ENCODE measurements at places on chromosomes 1 and 21. TPM values are rescaled to one million over a fixed set of nuclear protein-coding genes. Genes with fewer than 3 reads are reported as not detected.

DNA sequence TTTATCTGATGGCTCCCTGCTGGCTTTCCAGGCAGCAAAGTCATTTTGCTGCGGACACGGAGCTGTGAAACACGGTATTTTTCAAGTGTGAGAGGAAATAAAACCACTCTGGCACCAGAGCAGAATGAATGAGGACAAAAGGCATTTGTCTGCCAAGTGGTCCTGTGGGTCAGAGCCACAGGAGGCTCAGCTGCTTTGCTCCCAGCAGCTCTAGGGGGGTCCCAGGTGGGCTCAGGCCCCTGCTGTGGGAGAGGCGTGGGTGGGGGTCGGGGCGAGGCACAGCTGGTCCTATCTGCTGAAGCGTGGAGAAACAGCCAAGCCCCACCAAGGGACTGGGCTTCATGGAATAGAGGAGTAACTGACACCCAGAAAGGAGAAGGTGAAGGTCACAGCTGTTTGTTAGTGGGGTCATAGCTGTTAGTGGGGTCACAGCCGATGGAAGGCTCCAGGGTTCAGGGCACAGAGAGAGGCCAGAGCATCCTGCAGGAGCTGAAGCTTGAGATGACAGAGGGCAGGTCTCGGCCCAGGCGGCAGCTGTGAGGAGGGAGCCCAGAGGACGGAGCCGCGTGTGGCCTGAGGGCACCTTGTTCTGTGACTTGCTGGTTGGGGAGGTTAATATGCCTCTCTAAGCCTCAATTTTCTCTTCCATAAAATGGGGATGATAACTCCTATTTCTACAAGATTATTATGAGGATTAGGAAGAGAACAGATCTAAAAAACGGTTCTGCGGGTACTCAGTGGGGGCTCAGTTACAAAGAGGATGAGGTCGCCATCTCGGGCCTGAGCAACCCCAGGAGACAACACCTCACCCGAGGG, 7.1 kb downstream of the KIF17 start:
- H3K4me3 ChIP-seq: no peak overlapping the region
- H3K27ac ChIP-seq: no peak overlapping the region
- no peaks in the 10 kb centered on the region for H3K4me1 ChIP-seq
- H3K36me3 ChIP-seq: no peaks in the 10 kb centered on the region
- no peaks in the 10 kb centered on the region for H3K27me3 ChIP-seq
- DNase-seq: no peak

- no peak overlapping the region for H3K4me3 ChIP-seq
- no peak for DNase-seq
- no peaks in the 10 kb centered on the region for H3K36me3 ChIP-seq
- H3K27ac ChIP-seq: peak overlapping the region; percentile 12
- H3K4me1 ChIP-seq: peaks cover 44% of the 10 kb centered on the region
Observed at GRCh38 chr1:156707417-156708217, 2.2 kb upstream of the CRABP2 start.

DNA sequence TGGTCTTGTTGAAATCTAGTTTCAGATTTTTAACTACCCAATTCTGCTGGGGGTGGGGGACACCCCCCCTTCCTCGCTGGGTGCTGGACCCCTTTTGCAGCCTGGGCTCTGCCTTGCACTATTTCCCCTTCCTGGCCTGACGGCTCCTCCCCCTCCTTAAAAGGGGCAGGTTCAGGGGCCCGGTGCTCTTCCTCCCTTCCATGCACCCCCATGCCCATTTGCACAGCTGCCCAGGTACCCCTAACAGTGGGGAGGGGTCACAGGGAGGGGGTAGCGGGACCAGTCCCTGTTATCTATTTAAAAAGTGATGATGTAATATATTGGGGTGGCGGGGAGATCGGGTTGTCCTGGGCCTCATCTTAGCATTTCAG, 15.3 kb downstream of the ZBTB7B start:
- H3K27me3 ChIP-seq: no peaks in the 10 kb centered on the region
- H3K27ac ChIP-seq: peak overlapping the region; percentile 88
- H3K4me3 ChIP-seq: peak overlapping the region; percentile 25
- peaks cover 38% of the 10 kb centered on the region for H3K4me1 ChIP-seq

DNA sequence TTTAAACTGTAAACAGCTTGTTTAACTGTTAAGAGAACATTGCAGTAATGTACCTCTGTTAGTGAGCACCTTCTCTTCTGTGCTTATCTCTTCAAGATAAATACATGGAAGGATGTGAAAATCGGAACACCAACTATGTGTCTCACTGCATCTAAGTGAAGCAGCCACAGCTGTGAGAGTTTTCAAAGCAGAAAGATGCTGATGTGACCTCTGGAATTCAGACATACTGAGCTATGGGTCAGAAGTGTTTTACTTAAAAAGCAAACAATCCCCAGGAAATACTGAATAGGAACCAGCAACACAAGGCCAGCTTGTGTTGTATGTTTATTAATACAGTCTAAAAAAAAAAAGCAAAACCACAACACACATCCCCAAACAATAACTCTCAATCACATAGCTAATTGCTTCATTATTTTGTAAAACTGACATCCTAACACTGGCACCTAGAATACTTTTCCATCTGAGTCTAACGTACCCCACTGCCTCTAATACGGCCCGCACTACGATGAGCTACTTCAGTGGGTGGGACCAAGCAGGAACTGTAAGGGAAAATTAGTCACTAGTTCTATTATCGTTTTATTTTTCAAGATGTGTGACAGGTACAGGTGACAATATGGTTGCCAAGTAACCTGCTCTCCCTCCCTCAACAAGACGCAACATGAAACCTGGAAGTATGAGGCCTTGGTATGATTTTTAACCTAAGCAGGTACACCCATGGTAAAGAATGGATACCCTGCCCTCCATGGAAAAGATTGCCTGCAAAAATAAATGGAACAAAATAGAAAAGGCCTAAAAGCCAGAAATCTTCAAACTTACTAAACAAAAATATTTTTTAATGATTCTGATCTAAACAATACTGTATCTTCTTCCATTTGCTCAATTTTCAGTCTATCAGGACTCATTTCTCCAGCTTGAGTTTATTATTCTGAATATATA, 13.9 kb downstream of the ERRFI1 start:
- peaks cover 5% of the 10 kb centered on the region for H3K4me1 ChIP-seq
- no peak for DNase-seq
- no peak overlapping the region for H3K27ac ChIP-seq
- no peak overlapping the region for H3K4me3 ChIP-seq
- H3K36me3 ChIP-seq: peaks cover 36% of the 10 kb centered on the region

DNA sequence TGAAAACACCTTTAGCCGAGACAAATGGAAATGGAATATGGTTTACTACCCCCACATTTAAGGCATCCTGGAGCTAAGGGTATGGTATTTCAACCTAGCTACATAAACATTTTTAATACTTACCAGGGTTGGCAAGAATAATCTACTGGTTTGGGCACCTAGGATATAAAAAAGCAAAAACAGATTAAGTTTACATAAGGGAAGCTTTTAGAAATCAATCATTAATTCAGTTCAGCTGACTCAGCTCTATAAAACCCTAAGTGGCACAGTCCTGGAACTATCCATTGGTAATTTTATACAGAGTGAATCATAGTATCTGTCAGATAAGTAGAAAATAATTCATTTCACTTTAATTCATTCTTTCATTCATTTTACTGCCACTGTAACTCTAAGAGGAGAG, 355.2 kb downstream of the VAV3 start:
- no peak overlapping the region for H3K4me3 ChIP-seq
- no peaks in the 10 kb centered on the region for H3K4me1 ChIP-seq
- no peaks in the 10 kb centered on the region for H3K36me3 ChIP-seq
- H3K27me3 ChIP-seq: no peaks in the 10 kb centered on the region
- no peak overlapping the region for H3K27ac ChIP-seq

- no peaks in the 10 kb centered on the region for H3K27me3 ChIP-seq
- no peak for DNase-seq
- H3K36me3 ChIP-seq: peaks cover 10% of the 10 kb centered on the region
- H3K27ac ChIP-seq: no peak overlapping the region
- peaks cover 4% of the 10 kb centered on the region for H3K4me1 ChIP-seq
Observed at GRCh38 chr1:19885821-19886220, 3.6 kb downstream of the OTUD3 start.

DNA sequence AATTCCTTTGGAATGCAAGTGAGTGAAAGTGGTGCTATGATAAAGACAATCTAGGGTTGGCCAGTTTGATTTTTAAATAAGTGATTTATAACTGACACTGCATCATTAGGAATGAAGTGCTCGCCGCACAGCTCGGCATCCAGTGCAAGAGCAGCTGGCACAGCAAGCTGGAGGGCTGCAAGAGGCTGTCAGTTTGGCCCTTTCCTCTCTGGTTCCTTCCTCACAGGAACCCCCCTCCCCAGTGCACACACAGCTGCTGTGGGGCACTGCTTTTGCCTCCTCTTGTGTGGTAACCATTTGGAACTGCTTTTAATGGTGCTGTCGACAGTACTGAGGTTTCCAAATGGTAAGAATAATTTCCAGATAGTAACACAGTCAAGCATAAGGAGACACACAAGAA, 10.4 kb upstream of the BCAR3 start:
- no peak overlapping the region for H3K27ac ChIP-seq
- DNase-seq: no peak
- H3K27me3 ChIP-seq: no peaks in the 10 kb centered on the region

- H3K27ac ChIP-seq: no peak overlapping the region
- DNase-seq: no peak
- H3K36me3 ChIP-seq: no peaks in the 10 kb centered on the region
- peaks cover 4% of the 10 kb centered on the region for H3K4me1 ChIP-seq
- no peak overlapping the region for H3K4me3 ChIP-seq
- H3K27me3 ChIP-seq: no peaks in the 10 kb centered on the region
Observed at GRCh38 chr1:156586892-156587477, 4.6 kb upstream of the NAXE start.

DNA sequence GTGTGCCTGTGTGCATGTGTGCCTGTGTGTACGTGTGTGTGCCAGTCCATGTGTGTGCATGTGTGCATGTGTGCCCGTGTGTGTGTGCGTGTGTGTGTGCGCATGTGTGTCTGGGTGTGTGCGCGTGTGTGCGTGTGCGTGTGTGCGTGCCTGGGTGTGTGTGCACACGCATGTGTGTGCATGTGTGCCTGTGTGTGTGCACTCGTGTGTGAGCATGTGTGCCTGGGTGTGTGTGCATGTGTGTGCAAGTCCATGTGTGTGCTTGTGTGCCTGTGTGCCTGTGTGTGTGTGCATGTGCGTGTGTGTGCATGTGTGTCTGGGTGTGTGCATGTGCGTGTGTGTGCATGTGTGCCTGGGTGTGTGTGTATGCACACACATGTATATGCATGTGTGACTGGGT, 28.7 kb upstream of the COL6A2 start:
- no peaks in the 10 kb centered on the region for H3K36me3 ChIP-seq
- peaks cover 26% of the 10 kb centered on the region for H3K4me1 ChIP-seq
- H3K27me3 ChIP-seq: peaks cover 26% of the 10 kb centered on the region
- no peak overlapping the region for H3K27ac ChIP-seq

- peaks cover 67% of the 10 kb centered on the region for H3K36me3 ChIP-seq
- H3K27ac ChIP-seq: no peak overlapping the region
- no peak for DNase-seq
- no peak overlapping the region for H3K4me3 ChIP-seq
- H3K27me3 ChIP-seq: no peaks in the 10 kb centered on the region
- no peaks in the 10 kb centered on the region for H3K4me1 ChIP-seq
Observed at GRCh38 chr1:17409391-17409811, 30.1 kb downstream of the RCC2 start.

- no peaks in the 10 kb centered on the region for H3K36me3 ChIP-seq
- no peaks in the 10 kb centered on the region for H3K27me3 ChIP-seq
- DNase-seq: no peak
- H3K27ac ChIP-seq: no peak overlapping the region
- H3K4me3 ChIP-seq: no peak overlapping the region
- H3K4me1 ChIP-seq: no peaks in the 10 kb centered on the region
Observed at GRCh38 chr1:243716906-243717305, 133.1 kb downstream of the AKT3 start.

GRCh38 chr1:3060601-3061551, 8.1 kb upstream of the PRDM16 start:
- peaks cover 10% of the 10 kb centered on the region for H3K4me1 ChIP-seq
- H3K4me3 ChIP-seq: no peak overlapping the region
- no peak for DNase-seq
- H3K27ac ChIP-seq: no peak overlapping the region
- peaks cover 77% of the 10 kb centered on the region for H3K27me3 ChIP-seq

DNA sequence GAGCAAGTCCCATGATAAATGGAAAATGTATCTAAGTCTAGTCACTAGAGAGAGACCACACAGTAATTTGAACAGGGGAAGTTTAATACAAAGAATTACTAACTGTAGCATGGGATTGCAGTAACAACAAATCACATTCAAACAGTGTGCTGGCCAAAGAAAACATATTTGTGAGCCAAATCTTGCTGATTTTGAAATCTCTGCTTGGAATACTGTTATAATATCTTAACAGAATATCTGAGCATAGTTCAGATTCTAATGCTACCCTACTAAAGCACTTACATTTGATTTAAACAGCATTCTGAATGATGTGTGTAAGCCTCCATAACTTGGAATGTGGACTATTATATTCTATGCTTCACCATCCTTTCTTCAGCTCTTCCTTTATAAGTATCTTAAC, 270.0 kb upstream of the BRINP3 start:
- H3K4me1 ChIP-seq: no peaks in the 10 kb centered on the region
- H3K4me3 ChIP-seq: no peak overlapping the region
- H3K36me3 ChIP-seq: no peaks in the 10 kb centered on the region
- no peak overlapping the region for H3K27ac ChIP-seq
- H3K27me3 ChIP-seq: no peaks in the 10 kb centered on the region

- H3K36me3 ChIP-seq: peaks cover 5% of the 10 kb centered on the region
- no peak for DNase-seq
- H3K27me3 ChIP-seq: no peaks in the 10 kb centered on the region
- H3K27ac ChIP-seq: no peak overlapping the region
- H3K4me3 ChIP-seq: no peak overlapping the region
- no peaks in the 10 kb centered on the region for H3K4me1 ChIP-seq
Observed at GRCh38 chr1:5982276-5982675, 9.9 kb downstream of the NPHP4 start.

GRCh38 chr1:236877661-236878060, 82.6 kb downstream of the MTR start:
- DNase-seq: no peak
- H3K27ac ChIP-seq: no peak overlapping the region
- H3K27me3 ChIP-seq: no peaks in the 10 kb centered on the region

GRCh38 chr1:209534496-209535250, 48.8 kb upstream of the CAMK1G start:
- H3K36me3 ChIP-seq: no peaks in the 10 kb centered on the region
- DNase-seq: no peak
- no peaks in the 10 kb centered on the region for H3K4me1 ChIP-seq
- H3K4me3 ChIP-seq: no peak overlapping the region

- H3K27ac ChIP-seq: no peak overlapping the region
- H3K36me3 ChIP-seq: no peaks in the 10 kb centered on the region
- no peaks in the 10 kb centered on the region for H3K27me3 ChIP-seq
- no peaks in the 10 kb centered on the region for H3K4me1 ChIP-seq
- DNase-seq: no peak
- H3K4me3 ChIP-seq: no peak overlapping the region
Observed at GRCh38 chr1:245118806-245119205, 36.0 kb upstream of the KIF26B start.

GRCh38 chr1:233582439-233582838, 31.5 kb upstream of the KCNK1 start:
- DNase-seq: no peak
- H3K36me3 ChIP-seq: no peaks in the 10 kb centered on the region
- H3K27me3 ChIP-seq: no peaks in the 10 kb centered on the region
- no peak overlapping the region for H3K27ac ChIP-seq
- no peaks in the 10 kb centered on the region for H3K4me1 ChIP-seq
- no peak overlapping the region for H3K4me3 ChIP-seq

The GBP7 gene
- 0.10 TPM for polyA plus RNA-seq

The CCDC185 gene
- not detected for polyA plus RNA-seq

The CLDN17 gene
- not detected for polyA plus RNA-seq

The LRRC39 gene
- 2.0 TPM for polyA plus RNA-seq

The LORICRIN gene
- not detected for polyA plus RNA-seq
